ENCODE measurements at places on chromosomes 4 and X. TPM values are rescaled to one million over a fixed set of nuclear protein-coding genes. Genes with fewer than 3 reads are reported as not detected.

GRCh38 chr4:42104521-42104920 is 47.9 kb downstream of the BEND4 start:
- DNase-seq: no peak

DNA sequence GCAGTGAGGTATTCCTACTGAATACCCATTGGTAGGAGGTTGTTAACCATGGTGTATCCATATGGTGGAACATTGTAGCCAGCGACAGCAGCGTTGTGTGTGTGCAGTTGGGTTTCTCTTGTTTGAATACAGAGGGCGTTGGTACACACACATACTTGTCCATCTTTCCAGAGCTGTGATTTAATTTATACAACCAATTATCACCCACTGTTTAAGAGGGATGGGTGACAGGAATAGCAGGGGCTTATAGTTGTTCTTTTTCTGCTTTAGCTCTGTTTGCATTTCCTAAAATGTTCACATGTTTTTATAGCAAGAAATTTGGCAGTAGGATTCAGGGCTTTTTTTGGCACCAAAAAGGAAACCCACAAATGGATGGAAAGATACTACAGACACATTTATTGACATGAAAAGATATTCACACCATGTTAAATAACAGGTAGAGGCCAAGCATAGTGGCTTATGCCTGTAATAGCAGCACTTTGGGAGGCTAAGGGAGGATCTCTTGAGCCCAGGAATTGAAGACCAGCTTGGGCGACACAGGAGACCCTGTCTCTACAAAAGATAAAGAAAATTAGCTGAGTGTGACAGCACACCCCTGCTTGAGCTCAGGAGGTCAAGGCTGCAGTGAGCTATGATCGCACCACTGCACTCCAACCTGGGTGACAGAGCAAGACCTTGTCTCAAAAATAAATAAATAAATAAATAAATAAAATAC is 60.6 kb downstream of the TNIP2 start:
- no peak for DNase-seq

DNA sequence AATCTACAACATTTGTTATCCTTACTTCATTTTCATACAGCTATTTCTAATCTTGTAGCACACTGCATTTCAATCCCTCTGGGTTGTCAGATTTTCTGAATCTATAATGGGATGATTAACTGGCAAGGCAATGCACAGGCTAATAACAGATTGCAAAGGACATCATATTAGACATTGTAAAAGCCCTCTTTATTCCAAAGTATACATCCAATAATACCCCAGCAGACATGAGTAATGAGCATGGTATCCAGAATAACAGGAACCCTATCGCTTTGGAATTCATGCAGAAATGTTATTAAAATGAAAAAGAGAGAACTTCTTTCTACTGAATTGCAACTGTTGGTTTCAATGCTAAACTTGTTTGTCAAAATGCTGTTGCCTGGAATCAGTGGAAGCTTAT is 122.9 kb downstream of the C4orf33 start:
- DNase-seq: no peak

The EMCN gene
- total RNA-seq: 32.0 TPM
